NCI-H1436 (cell line): ENCODE measurements at places on chromosomes 7 and 10.

GRCh38 chr10:30389543-30389942, 40.5 kb upstream of the MTPAP start:
- DNase-seq: no peak

GRCh38 chr10:90650858-90651257, 207.0 kb downstream of the HTR7 start:
- no peak for DNase-seq

DNA sequence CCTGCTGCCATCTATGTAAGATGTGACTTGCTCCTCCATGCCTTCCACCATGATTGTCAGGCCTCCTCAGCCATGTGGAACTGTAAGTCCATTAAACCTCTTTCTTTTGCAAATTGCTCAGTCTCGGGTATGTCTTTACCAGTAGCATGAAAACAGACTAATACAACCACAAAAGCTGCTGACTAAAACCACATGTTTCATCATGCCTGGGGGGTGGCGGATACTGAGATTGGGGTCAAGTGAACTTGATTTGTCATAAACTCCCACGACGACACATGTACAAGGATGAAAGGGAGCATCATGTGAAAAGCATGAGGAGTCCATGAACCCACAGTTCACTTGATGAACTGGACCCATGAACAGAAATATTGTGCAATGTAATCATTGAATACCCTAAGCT, 134.9 kb upstream of the ANK3 start:
- no peak for DNase-seq

GRCh38 chr7:18860221-18860620, 257.2 kb downstream of the TWIST1 start:
- DNase-seq: no peak

DNA sequence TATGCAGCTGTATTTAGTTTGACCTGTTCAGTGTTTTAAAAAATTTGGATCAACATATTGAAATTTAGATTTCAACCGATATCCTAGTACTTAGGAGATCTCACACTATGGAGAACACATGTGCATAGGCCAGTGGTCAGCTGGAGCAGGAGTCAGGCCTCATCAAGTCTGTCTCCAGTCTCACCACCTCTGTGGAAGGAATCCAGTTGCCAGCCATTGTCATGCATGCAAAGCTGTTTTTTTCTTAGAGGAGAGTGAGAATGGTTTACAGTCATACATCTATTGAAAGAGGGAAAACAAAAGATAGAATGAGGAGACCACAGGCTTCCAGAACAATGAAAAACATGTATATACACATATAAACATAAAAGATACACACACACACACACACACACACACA, 7.6 kb upstream of the CLEC5A start:
- DNase-seq: no peak

GRCh38 chr7:1447551-1448244, 11.6 kb downstream of the MICALL2 start:
- no peak for DNase-seq

GRCh38 chr7:155217634-155218033, 80.0 kb upstream of the INSIG1 start:
- DNase-seq: no peak

DNA sequence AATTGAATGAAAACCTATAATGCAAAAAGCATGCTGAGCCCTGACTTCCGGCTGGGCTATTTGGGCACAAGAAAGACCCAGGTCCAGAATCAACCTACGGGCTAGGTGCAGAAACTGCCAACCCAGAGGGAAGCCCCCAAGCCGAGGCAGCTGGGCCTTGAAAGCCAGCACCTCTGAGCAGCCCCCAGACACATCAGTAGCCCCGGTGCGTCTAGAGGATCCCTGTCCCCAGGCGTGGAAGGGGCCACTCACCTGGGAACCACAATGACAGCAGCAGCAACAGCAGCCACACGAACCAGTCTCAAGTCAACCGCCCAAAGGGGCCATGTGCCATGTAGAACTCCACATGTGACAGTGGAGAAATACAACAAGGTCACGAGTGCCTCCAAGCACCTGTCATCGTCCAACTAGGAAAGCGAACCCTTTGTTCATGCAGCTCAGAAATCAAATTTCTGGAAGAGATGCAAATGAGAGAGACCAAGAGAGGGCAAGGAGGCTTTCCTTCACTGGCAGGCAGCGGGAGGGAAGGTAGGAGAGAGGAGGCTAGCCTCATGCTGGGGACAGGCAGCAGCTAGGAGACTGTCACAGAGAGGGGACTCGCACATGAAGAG, 57.5 kb upstream of the CHST15 start:
- peak; percentile 35 for DNase-seq

GRCh38 chr10:129690248-129691070, 223.4 kb downstream of the MGMT start:
- DNase-seq: no peak

DNA sequence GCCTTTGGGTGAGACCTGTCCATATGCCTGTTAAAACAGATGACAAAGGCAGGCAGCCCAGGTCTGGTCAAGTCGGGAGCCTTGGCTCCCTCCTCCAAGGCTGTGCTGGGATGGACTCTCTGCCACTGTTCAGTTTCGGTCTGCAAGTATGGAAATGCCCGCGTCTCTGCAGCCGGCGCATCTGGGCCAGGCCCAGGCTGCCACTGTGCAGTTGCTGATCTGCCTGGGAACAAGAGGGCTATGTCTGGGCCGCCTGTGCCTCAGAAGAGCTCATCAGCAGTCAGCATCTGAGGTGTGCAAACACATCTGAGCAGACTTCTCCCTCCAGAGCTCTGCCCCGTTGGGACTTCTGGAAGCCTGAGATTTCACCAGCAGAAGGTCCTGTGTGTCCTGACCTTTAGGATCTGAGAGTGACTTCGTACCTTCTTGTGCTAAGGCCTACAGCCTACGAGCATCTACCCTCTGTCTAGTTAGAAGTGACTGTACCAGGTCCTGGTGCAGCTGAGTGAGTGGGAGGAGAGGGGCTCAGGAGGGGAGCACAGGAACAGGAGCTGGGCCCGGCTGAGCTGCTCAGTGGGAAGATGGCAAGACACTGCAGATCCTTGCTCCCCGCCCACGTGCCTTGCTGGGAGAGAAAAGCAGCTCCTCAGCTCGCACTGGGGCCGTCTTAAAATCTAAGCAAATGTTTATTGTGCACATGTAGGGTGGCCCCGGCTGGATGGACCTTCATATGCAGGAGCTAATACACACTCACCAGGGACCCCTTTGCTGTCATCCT, 50.9 kb downstream of the DOCK1 start:
- DNase-seq: no peak

GRCh38 chr10:2294739-2295138, 557.4 kb upstream of the ADARB2 start:
- no peak for DNase-seq

- no peak for DNase-seq
These were observed 48.7 kb downstream of the FAM171A1 start for GRCh38 chr10:15322356-15322755.

GRCh38 chr10:33793793-33794192, 459.3 kb upstream of the NRP1 start:
- no peak for DNase-seq

GRCh38 chr7:149100821-149101220, 10.3 kb upstream of the ZNF786 start:
- DNase-seq: no peak

GRCh38 chr10:116300542-116300941, 23.7 kb upstream of the CCDC172 start:
- no peak for DNase-seq

- DNase-seq: no peak
These were observed 256.5 kb downstream of the PHTF2 start for GRCh38 chr7:78055001-78055573.

GRCh38 chr7:951881-952547, 2.5 kb downstream of the ADAP1 start:
- DNase-seq: no peak

GRCh38 chr10:124249812-124250432, 156.5 kb upstream of the CHST15 start:
- DNase-seq: peak; percentile 55

DNA sequence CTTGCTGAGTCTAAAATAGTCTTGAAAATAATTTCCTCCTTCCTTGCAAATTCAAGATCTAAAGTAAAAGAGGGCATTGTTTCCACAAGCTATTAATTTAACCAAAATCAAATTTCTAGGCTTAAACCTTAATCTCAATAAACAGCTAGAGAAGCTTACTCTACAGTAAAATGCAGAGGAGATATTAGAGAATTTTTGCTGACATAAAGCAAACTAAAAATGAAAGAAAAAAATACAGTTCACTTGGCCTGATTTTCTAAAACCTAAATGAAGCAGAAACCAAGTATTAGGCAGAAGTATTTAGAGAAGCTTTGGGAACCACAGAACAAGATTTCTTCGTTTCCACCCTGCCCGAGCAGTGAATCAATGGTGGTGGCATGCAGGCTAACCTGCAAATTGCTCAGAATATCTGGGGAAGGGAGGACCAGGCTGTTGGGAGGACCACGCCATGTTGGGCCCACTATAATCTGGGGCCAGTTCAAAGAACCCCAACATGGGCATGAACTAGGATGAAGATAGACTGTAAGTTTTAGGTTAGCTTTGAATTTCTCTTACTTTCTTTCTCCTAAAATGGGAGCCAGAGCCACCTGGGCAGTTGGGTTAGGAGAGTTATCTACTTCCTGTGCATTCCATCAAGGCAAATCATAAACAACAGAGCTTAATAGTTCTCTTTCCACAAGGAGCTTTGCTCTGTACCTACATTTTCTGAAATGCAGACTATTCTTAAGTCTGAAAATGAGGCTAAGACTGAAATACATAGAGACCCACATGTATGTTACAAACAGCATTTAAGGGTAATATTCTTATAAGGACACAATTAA, 4.1 kb downstream of the LAMB1 start:
- DNase-seq: no peak

- DNase-seq: no peak
These were observed 187.9 kb downstream of the SNX10 start for GRCh38 chr7:26479581-26479980.

DNA sequence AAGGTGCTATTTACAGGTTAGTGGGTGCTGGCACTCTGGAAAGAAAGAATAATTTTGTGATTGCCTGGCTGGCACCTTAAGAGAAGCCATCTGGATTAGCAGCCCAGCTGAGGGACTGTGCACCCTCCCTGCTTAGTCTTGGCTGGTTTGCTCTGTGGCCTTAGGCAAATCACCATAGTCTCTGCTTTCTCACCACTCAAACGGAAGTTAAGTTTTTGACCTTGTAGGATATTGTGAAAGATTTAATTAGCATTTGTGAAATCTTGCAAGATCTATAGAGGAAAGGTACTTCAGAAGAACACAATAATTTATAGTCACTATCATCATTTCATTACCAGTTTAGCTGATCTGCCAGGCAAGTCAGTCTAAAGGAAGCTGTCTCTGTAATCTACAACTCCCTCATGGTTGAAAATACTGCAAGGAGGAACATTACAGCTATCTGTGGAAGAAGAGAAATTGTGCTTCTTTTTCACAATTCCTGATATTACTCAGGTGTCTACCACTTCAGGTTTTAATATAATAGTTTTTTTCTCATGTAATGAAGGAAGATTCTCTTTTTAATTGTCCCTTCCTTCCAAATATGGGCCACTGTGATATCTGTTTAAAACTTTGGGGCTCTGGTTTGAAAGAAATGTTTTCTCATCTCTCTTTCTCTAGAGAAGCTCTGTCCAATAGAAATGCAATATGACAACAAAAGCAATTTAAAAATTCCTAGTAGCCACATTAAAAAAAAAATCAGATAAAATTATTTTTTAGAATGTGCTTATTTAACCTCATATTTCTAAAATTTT, 219.6 kb downstream of the PTEN start:
- DNase-seq: no peak

DNA sequence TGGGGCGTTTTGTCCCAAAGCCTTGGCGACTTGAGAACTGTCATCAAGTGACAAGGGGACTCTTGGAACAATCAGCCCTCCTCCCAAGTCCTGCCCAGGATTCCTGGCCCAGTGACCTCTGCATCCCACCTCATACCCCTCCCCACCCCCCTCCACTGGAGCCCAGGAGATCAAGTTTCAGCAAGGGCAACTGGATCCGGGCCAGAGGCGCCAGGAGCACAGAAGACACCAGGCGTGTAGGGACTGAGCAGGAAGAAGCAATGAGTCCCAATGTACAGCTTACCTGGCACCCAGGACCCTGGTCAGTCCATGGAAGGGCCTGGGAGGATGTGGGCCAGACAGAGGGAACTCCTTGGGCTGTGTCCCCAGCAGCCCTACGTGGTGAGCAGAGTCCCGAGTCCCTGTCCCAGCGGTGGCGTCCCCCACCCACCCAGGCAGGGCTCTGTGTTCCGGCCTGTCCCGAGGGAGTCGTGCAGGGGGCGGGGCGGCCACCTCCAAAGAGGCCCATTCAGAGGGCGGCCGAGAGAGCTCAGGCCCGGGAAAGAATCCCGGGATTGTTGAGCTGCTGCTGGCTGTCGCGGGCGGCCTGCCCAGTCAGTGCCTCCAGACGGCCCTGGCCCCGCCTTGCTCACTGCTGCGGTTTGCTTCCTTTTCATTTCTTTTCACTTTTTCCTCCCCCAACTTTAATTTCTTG, 254.1 kb downstream of the TNS3 start:
- no peak for DNase-seq

- no peak for DNase-seq
These were observed 4.1 kb downstream of the XPNPEP1 start for GRCh38 chr10:109919220-109919619.

DNA sequence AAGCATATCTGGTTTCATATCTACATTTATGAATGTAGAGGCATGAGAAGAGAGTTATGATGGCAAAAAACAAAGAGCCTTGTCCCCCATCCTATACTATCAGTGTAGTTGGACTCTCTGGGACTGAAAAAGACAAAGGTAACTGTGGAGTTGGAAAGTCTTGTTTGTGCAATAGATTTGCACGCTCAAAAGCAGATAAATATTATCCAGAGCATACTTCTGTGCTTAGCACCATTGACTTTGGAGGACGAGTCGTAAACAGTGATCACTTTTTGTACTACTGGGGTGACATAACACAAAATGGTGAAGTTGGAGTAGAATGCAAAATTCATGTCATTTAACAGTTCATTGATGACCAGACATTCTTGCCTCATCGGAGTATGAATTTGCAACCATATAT, 85.2 kb upstream of the EGFR start:
- no peak for DNase-seq

DNA sequence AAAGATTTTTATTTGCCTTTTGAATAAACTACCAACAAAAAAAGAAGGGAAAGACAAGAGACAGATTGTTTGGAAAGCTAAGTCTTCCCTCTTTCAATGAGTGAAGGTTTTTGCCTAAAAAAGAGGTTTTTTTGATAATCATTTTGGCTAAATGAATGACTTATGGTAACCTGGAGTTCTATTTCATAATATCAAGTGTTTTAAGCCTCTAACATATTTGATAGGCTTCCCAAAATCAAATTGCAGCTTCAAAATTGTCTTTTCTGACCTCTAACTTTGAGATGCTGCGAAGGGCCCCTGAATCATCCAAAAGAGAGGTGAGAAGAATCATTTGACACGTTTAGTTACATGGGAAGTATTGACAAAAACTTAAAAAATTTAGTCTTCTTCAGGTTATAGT, 53.0 kb upstream of the NAMPT start:
- no peak for DNase-seq
